ENCODE measurements at places on chromosomes 7 and 10. TPM values are rescaled to one million over a fixed set of nuclear protein-coding genes. Genes with fewer than 3 reads are reported as not detected.

DNA sequence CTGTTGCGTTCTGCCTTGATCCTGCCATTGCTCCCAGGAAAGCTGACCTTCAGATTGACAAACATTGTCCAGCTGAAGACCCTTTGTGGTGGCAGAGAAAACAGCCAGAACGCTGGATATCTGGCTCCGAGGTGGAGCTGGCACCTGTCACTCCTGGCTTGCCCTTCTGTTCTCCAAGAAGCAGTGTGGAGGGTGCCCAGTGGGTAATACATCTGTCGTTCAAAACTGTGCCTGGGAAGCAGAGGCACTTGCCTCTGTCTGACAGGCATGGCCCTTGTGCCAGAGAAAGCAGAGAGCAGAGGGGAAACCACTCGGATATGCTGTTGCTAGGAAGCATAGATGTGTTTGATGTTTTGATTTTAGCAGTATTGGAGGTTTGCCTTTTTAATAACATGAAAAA is 231.4 kb downstream of the BMPER start:
- no peak for DNase-seq

DNA sequence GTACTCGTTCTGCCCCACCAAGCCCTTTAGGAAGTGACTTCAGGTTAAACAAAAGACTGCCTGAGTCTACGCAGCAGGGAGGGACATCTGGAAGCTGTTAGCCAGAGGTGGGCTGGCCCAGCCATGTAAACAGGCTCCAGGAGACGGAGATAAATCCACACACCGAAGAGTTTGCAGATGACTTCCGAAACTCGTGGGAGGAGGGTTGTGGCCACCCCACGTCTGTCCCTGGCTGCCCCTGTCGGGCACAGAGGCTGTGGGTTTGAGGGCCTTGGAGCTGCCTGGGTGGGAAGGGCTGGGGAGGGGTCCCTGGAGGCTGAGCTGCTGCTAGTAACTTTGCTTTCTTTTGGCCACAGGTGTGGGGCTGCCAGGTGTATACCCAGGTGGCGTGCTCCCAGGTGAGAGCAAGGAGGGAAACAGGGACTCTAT is 15.6 kb downstream of the ELN start:
- peak; percentile 90 for DNase-seq

Gene SEMA3A
- total RNA-seq, result 22.1 TPM

Gene PHKG1
- 0.59 TPM for total RNA-seq
